Caco-2 (cell line): ENCODE measurements at places on chromosomes 7 and 10. TPM values are rescaled to one million over a fixed set of nuclear protein-coding genes. Genes with fewer than 3 reads are reported as not detected.

GRCh38 chr10:122348935-122349361 lies 25.6 kb upstream of the PLEKHA1 start:
- peak; percentile 21 for DNase-seq
- H3K4me1 ChIP-seq, result peaks cover 17% of the 10 kb centered on the region
- H3K27ac ChIP-seq, result peak overlapping the region; percentile 37
- H3K27me3 ChIP-seq, result no peaks in the 10 kb centered on the region
- H3K36me3 ChIP-seq, result no peaks in the 10 kb centered on the region

CALML3 gene
- 0.18 TPM in 1 of 2 replicates, not detected in the other for total RNA-seq

TWIST1 gene
- total RNA-seq, result not detected in 2 replicates

- H3K4me1 ChIP-seq, result no peaks in the 10 kb centered on the region
- H3K27me3 ChIP-seq, result no peaks in the 10 kb centered on the region
- H3K36me3 ChIP-seq, result peaks cover 1% of the 10 kb centered on the region
- DNase-seq, result no peak
Observed at GRCh38 chr7:1899951-1900762, 230.1 kb downstream of the ELFN1 start.
